Nephron progenitor cell (in vitro differentiated cells): ENCODE measurements at places on chromosomes 6 and 20.
A peak's percentile ranks its signal among the peaks of the same experiment; 100 is the strongest.

- DNase-seq = no peak
Measured at GRCh38 chr20:1711266-1711665, 53.7 kb upstream of the SIRPG start.

DNA sequence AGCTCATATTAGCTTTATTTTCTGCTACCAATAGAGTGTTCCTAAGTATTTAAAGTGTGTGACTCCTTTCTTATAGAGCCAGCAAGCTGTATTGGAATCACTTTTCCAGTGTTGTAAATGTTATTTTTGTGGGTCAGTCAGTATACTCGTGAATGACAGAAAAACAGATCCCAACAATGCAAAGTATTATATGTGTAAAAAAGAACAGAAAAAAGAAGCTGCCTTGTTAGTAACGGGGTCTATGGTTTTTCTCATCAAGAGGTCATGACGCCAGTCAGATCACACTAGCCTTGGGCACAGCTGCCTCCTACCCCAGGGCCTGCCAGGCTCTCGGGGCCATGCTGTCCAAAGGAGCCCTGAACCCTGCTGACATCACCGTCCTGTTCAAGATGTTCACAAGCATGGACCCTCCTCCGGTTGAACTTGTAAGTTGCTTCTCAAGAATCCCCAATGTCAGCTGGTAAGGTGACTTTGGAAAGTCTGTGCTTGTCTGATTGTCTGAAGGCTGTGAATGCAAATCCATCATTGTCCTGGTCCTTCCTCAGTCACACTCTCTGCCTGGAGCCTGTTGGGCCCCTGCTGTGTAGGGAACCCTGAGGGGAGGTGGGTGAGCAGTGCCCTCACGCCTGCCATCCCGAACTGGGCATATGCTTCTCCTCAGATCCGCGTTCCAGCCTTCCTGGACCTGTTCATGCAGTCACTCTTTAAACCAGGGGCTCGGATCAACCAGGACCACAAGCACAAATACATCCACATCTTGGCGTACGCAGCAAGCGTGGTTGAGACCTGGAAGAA, 9.8 kb downstream of the NELFCD start:
- DNase-seq = no peak

DNA sequence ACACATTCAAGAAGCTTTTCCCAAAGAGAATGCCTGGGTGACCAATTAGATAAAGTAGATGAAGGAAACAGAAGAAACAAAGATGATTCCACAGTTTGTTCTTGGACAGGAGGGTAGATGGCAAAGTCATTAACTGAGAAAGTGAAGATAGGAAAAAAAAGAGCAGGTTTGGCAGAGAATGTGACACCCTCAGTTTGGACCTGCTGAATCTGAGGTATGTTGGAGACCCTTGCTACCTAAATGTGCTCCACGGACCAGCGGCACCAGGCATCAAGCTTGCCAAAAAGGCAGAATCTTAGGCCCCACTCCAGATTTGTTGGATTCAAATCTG, 49.7 kb downstream of the ARHGAP18 start:
- no peak for DNase-seq

DNA sequence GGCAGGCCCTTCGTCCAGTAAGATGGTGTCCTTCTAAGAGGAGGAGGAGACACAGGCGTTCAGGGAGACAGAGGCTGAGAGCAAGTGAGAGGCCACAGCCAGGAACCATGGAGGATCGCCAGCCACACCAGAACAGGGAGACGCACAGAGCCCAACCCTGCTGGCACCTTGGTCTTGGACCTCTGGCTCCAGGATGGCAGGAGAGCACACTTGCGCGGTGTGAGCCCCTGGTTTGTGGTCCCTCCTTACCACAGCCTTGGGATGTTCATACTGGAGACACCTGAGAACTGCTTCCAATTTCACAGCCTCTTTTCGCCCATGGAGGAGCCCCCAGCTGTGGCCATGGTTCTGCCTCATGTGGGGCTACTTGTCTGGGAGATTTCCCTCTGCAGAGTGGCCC, 222.4 kb downstream of the DLL1 start:
- DNase-seq = no peak

- no peak for DNase-seq
Measured at GRCh38 chr6:168496997-168497331, 56.0 kb downstream of the SMOC2 start.

- DNase-seq = no peak
Measured at GRCh38 chr6:142485256-142485655, 183.4 kb downstream of the ADGRG6 start.

GRCh38 chr20:56995149-56995548, 271.3 kb downstream of the BMP7 start:
- DNase-seq = no peak

DNA sequence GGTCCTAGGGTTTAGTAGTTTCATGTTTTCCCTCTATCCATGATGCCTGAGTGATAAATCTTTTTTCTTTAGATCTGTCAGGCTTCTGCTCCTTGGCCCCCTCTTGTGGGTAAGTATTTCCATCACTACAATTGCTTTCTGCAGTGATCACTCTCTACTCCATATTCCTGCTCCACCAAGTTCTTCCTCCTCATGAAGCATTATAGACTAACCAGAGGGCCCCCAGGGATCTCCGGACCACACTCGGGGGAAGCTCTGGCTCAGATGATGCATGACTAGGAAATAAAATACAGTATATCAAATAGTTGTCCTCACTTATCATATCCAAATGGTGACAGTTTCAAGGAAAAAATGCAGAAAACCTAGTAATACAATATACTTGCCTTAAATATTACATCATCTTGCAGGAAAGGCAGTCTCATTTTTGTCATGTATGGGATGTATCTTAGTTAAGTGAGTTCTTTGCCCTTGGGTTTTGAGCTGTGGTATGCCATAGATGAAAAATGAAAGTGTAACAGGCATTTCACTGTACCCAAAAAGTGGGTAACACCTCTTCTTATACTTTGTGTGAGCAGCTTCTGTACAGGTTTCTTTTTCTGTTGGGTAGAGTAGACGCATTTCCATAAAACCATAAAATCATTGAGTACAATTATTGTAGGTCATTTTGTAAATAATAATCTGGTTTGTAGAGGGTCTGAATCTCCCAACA, 200.9 kb upstream of the EYA4 start:
- no peak for DNase-seq

GRCh38 chr20:47196091-47197081, 160.1 kb downstream of the ZMYND8 start:
- DNase-seq = peak; percentile 86

GRCh38 chr20:11445891-11446290, 471.8 kb upstream of the BTBD3 start:
- DNase-seq = no peak

DNA sequence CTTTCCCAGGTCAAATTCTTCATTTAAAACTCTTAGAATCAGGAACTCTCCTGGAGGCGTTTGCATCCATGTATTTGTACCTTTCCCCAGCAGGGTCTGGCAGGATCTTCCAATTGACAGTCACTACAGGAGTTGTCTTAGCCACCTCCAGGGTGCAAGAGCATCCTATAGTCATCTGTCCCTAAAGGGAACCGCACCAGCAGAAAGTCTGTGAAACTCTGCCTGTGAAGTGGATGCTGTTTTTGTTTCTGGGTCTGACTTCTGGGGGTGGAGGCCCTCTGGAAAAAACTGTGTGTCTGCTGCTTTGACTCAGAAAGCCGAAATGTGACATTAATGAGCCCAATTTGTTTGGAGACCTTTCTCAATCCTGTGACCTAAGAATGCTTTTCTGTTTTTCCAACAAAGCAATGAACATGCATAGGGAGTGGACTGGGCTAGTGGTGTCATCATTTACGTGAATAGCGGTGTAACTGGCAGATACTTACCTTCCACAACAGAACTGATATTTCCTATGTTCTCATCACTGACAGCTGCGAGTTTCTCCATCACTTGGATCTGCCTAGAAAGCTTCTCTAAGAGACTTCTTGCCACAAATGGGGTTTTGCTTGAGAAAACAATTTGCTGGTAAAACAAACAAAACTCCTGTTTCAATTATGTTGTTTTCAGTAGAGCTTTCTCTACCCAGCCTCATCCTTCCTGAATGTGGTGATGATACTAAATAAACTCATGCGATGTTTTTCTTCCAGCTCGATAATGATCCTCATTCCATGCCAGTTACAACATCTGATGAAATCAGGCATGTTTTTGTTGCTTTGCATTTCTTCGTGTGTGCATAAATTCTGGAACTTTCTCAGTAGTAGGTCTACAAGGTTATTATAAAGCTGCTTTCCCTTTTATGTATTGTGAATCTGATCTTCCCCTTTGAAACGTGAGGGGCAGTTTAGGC, 33.3 kb upstream of the ARMH2 start:
- no peak for DNase-seq

DNA sequence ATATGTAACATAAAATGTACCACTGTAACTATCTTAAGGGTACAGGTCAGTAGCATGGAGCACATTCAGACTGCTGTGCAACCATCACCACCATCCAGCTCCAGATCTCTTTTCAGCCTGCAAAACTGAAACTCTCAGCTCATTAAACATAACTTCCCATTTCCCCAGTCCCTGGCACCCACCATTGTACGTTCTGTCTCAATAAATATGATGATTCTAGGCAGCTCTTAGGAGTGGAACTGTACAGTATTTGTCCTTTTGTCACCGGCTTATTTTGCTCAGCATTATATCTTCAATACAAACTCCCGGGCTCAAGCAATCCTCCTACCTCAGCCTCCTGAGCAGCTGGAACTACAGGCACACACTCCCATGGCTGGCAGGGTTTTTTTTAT, 1.5 kb downstream of the ZC3H12D start:
- no peak for DNase-seq

DNA sequence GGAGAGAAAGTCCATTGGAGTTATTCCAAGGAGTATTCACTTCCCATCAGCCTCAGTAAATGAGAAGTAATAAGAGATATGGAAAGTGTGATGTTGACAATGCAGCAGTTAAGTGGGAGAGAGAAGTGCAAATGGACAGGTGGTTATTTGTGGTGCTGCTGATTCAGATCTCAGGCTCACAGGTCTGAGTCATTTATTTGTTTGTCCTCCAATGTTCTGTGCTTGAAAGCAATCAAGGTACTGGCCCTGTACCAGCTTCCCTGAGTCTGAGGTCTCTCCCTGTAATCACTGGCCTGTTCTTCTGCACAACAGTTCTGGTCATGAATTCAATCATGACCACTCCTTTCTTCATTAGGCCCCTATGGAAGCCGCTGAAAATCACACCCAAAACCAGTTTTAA, 827.7 kb downstream of the MAFB start:
- DNase-seq = no peak

- peak; percentile 1 for DNase-seq
Measured at GRCh38 chr20:63064310-63064709, 57.5 kb upstream of the BHLHE23 start.

- DNase-seq = no peak
Measured at GRCh38 chr6:17233531-17233930, 47.6 kb upstream of the RBM24 start.

DNA sequence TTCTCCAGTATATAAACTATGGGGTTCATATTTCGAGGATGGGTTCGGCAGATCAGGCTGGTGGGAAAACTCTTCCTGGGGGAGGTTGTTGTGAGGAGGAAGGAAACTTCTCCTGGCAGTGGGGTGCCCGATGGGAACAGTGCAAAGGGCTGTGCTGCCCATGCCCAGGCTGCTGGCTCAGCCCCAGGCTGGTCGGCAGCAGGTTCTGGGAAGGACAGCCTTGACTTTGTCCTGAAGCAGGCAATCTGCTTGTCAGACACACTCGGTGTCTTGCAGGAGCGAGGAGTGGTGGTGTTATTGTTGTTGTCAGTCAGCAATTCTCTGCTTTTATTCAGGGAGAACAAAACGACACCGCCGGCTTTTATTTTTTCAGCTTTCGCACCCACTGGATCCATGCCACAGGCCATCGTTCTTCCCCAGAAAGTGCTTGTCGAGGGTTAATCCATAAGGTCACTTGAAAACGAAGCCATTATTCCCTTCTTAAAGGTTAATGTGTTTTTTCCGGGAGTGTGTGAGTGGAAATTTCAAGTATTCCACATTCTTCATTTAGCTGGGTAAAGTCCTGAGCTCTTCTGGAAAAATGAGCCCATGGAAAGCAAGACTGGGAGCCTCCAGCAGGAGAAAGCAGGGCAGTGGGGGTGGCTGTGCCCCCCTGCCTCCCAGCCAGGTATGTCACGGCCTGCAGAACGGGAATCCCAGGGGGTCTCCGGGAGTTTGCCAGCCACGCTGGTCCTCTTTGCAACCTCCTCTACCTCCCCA, 57.0 kb upstream of the STX16 start:
- DNase-seq = no peak

- no peak for DNase-seq
Measured at GRCh38 chr20:5524896-5525295, 208.1 kb upstream of the PROKR2 start.
